ENCODE measurements at places on chromosomes 6 and 20. TPM values are rescaled to one million over a fixed set of nuclear protein-coding genes. Genes with fewer than 3 reads are reported as not detected.
A peak's percentile ranks its signal among the peaks of the same experiment; 100 is the strongest.

The TDRD6 gene
- total RNA-seq = not detected

The SEL1L2 gene
- total RNA-seq = not detected

The DNAAF9 gene
- total RNA-seq = 3.5 TPM

The GRM1 gene
- not detected for total RNA-seq

The CLVS2 gene
- not detected for total RNA-seq

GRCh38 chr6:25537349-25538018 lies 114.5 kb upstream of the SCGN start:
- H3K27me3 ChIP-seq = no peaks in the 10 kb centered on the region
- H3K4me3 ChIP-seq = no peak overlapping the region
- no peak for DNase-seq
- no peak overlapping the region for H3K27ac ChIP-seq
- no peaks in the 10 kb centered on the region for H3K36me3 ChIP-seq

DNA sequence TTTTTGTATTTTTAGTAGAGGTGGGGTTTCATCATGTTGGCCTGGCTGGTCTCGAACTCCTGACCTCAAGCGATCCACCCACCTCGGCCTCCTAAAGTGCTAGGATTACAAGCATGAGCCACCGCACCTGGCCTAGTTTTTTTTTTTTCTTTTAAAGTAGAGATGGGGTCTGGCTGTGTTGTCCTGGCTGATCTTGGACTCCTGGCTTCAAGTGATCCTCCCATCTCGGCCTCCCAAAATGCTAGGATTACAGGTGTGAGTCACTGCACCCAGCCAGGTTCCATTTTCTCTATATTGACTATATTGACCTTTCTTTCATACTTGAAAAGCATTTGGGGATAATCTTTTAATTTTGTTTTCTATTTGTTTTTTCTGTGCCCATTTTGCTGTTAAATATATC lies 13.3 kb downstream of the PANK2 start:
- no peaks in the 10 kb centered on the region for H3K27me3 ChIP-seq
- no peak overlapping the region for H3K4me3 ChIP-seq
- no peak overlapping the region for H3K27ac ChIP-seq
- DNase-seq = no peak

- no peaks in the 10 kb centered on the region for H3K27me3 ChIP-seq
- H3K27ac ChIP-seq = peak overlapping the region; percentile 90
- H3K4me1 ChIP-seq = peaks cover 51% of the 10 kb centered on the region
- peaks cover 20% of the 10 kb centered on the region for H3K36me3 ChIP-seq
- H3K4me3 ChIP-seq = peak overlapping the region; percentile 78
These were observed 1.1 kb upstream of the MRGBP start for GRCh38 chr20:62795023-62795761.

DNA sequence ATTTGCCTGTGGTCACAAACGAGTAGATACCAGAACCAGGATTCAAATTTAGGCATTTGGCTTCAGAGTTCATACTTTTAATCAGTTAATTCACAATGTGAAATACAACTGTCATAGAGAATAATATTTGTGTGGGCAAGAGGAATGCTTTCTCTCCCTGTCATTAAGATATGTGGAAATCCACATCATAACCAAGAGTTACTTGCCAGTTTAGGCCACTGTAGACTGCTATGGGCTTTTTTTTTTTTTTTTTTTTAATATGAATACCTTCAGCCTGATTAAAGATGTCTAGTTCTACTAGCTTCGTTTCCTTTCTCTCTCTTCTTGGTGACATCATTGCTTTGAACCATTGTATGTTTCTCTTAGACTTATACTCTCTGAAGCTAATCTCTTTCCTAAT lies 244.9 kb downstream of the ZFAND3 start:
- H3K27ac ChIP-seq = no peak overlapping the region
- H3K4me3 ChIP-seq = no peak overlapping the region
- H3K36me3 ChIP-seq = peaks cover 35% of the 10 kb centered on the region
- no peaks in the 10 kb centered on the region for H3K27me3 ChIP-seq

- peaks cover 20% of the 10 kb centered on the region for H3K4me1 ChIP-seq
- peaks cover 3% of the 10 kb centered on the region for H3K36me3 ChIP-seq
- no peak for DNase-seq
- H3K27ac ChIP-seq = no peak overlapping the region
These were observed 128.8 kb downstream of the FOXO3 start for GRCh38 chr6:108689272-108690161.

DNA sequence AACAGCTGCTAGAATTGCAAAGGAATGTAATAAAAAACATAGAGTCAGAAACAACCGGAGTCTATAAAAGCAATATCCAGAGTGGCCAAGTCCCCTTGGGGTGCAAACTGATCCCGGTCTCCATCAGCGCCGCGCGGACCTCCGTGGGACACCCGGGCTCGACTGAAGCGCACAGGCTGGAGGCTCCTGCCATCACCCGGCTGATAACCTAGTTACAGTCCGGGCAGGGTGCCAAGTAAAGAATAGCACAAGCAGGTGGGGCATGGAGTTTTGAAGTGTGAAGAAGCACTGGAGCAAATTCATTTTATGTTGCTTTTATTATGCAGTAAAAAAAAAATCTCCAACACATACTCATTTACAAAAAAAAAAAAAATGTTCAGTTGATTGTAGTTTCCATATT lies 205.1 kb upstream of the GMDS start:
- H3K27me3 ChIP-seq = peaks cover 16% of the 10 kb centered on the region
- DNase-seq = no peak
- H3K4me1 ChIP-seq = peaks cover 3% of the 10 kb centered on the region
- H3K4me3 ChIP-seq = no peak overlapping the region
- H3K27ac ChIP-seq = no peak overlapping the region

- H3K27ac ChIP-seq = no peak overlapping the region
- H3K4me3 ChIP-seq = no peak overlapping the region
- no peak for DNase-seq
- H3K27me3 ChIP-seq = no peaks in the 10 kb centered on the region
- no peaks in the 10 kb centered on the region for H3K36me3 ChIP-seq
These were observed 62.7 kb upstream of the SULF2 start for GRCh38 chr20:47847884-47848485.

DNA sequence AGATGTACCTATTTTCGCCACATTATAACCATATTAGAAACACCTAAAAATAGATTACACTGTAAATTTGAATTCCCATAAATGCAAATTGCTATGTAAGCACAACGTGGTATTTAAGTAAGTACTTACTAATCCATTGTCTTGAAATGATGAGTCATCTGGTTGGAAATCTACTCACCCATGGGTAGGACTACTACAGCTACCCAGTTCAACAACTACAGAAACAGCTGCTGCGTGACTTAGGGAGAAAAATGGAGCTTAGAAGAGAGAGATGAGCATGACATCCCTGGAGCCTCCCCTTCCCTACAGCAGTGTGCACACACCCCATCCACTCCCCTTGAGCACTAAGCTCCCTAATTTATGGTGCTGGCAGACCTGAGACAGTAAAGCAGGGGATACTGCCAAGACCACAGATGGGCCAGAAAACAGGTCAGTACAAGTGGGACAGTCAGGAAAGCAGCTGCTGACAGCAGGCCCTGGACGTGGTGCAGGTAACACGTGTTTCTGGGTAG lies 26.9 kb downstream of the RRAGD start:
- H3K27me3 ChIP-seq = peaks cover 8% of the 10 kb centered on the region
- no peak overlapping the region for H3K4me3 ChIP-seq
- DNase-seq = no peak
- H3K36me3 ChIP-seq = no peaks in the 10 kb centered on the region
- peaks cover 4% of the 10 kb centered on the region for H3K4me1 ChIP-seq
- no peak overlapping the region for H3K27ac ChIP-seq

DNA sequence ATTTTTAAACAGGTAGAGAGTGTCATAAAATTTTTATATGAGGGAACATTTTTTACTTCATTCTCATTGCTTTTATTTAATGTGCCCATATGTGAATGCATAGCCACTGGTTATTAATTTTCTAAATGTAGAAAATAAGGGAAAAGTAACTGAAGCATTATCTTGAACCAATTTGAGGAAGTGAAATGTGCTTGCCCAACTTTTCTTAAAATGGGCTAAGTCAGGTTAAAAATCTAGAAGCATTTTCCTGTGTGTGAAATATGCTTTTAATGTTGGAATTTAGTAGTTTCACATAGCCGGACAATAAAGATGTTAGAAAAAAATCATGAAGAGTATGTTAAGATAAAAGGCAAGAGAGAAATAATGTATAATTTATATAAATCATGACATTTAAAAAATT lies 3.8 kb downstream of the SEC23B start:
- H3K36me3 ChIP-seq = peaks cover 53% of the 10 kb centered on the region
- DNase-seq = no peak
- no peak overlapping the region for H3K27ac ChIP-seq
- no peaks in the 10 kb centered on the region for H3K27me3 ChIP-seq
- H3K4me3 ChIP-seq = no peak overlapping the region
- peaks cover 55% of the 10 kb centered on the region for H3K4me1 ChIP-seq

- no peaks in the 10 kb centered on the region for H3K36me3 ChIP-seq
- no peak overlapping the region for H3K27ac ChIP-seq
- H3K27me3 ChIP-seq = peaks cover 15% of the 10 kb centered on the region
- no peak for DNase-seq
- H3K4me3 ChIP-seq = no peak overlapping the region
- H3K4me1 ChIP-seq = no peaks in the 10 kb centered on the region
These were observed 24.6 kb downstream of the TBXT start for GRCh38 chr6:166143011-166143410.

DNA sequence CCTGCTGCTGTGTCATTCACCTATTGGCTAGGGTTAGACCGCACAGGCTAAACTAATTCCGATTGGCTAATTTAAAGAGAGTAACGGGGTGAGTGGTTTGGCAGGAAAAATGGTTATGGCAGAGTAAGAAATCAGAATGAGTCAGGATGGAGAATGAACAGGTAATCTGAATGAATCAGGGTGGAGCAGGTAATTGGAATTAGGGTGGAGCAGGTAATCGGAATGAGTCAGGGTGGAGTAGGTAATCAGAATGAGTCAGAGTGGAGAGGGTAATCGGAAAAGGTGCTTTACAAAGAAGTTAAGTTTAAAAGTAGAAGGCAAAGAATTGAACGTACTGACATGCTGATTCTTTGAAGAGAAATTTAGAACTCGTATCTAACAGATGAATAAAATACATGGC lies 11.7 kb downstream of the SLC35A1 start:
- H3K27me3 ChIP-seq = no peaks in the 10 kb centered on the region
- H3K4me1 ChIP-seq = peaks cover 14% of the 10 kb centered on the region
- H3K27ac ChIP-seq = peak overlapping the region; percentile 44
- H3K36me3 ChIP-seq = peaks cover 9% of the 10 kb centered on the region

DNA sequence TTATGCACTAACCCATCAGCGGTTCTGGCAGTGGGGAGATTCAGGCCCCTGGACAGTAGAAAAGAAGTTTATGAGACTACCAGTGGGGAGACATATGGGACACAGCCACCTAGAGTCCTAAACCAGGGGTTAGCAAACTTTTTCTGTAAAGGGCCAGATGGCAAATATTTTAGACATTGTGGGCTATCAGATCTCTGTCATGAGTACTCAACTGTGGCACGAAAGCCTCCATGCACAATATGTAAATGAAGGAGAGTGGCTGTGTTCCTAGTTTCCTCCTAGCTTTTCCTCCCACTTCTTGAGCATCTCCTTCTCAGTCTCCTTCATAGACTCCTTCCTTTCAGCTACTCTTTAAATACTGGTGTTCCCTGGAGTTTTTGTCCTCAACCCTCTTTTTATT lies 3.3 kb upstream of the HLA-DMA start:
- no peak for DNase-seq
- H3K4me1 ChIP-seq = peaks cover 36% of the 10 kb centered on the region
- H3K36me3 ChIP-seq = no peaks in the 10 kb centered on the region
- H3K27me3 ChIP-seq = no peaks in the 10 kb centered on the region
- no peak overlapping the region for H3K4me3 ChIP-seq
- no peak overlapping the region for H3K27ac ChIP-seq

- DNase-seq = no peak
- no peaks in the 10 kb centered on the region for H3K4me1 ChIP-seq
- no peaks in the 10 kb centered on the region for H3K36me3 ChIP-seq
- no peak overlapping the region for H3K27ac ChIP-seq
- H3K27me3 ChIP-seq = no peaks in the 10 kb centered on the region
These were observed 322.2 kb downstream of the PLCB1 start for GRCh38 chr20:8454137-8454712.
